Activated T-helper 1 cell treated with anti-CD3 and anti-CD28 coated beads, Interleukin-2, amount 50 U/mL, for 16 hours (primary cell): ENCODE measurements at places on chromosomes 2 and 18.

GRCh38 chr2:9638532-9638931 is 7.7 kb upstream of the YWHAQ start:
- DNase-seq, result no peak

DNA sequence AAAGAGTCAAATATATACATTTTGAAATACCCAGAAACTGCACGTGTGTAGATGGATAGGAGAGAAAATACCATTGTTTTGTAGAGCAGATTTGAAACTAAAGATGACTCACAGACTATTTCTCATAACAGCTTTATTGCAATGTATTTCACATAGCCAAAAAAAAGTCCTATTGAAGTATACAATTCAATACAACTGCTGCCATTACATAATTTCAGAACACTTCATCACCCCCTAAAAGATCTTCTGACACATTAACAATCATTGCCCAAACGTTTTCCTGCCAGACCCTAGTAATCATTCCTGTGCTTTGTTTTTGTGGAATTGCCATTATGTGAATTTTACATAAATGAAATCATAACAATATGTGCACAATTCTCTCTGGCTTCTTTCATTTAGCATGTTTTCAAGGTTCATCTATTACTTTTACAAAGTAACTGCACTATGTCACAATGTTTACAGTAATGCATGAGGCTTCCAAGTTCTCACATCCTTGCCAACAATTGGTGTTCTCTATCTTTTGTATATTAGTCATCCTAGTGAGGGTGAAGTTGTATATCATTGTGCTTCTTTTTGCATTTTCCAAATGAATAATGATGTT is 378.6 kb upstream of the CWC22 start:
- no peak for DNase-seq

GRCh38 chr2:18651842-18652774 is 62.7 kb upstream of the NT5C1B start:
- no peak for DNase-seq

DNA sequence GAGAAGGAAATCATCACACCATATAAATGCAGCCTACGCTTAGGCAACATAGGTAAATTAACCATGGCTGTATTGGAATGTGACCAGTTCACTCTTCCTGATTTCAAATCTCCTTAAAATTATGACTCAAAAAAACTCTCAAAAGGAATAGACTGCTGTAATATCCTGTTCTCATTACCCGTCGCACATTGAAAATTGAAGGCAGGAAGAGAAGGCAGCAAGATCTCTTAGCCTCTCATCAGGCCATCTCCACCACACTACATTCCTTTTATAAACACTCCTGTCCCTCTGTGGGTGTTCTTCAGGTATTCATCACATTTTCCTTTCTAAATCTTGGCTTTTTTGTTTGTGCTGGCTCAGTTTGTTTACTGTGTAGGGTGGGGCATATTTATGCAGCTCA is 83.2 kb downstream of the PPP1R1C start:
- no peak for DNase-seq

GRCh38 chr2:218368621-218369153 is 12.0 kb downstream of the CATIP start:
- DNase-seq, result no peak

DNA sequence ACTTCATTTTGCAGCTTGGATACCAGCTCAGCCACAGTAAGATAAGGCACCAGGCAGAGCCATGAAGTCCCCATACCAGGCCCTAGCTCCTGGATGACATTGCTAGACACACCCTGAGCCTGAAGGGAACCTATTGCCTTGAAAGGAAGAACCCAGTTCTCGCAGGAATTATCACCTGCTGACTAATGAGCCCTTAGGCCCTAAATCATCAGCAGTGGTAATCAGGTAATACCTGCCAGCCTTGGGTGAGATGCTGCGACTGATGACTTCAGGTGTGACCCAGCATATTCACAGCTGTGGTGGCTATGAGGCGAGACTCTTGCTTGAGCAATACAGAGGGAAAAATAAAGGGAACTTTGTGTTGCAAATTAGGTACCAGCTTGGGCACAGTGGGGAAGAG is 24.9 kb downstream of the CLK1 start:
- no peak for DNase-seq

DNA sequence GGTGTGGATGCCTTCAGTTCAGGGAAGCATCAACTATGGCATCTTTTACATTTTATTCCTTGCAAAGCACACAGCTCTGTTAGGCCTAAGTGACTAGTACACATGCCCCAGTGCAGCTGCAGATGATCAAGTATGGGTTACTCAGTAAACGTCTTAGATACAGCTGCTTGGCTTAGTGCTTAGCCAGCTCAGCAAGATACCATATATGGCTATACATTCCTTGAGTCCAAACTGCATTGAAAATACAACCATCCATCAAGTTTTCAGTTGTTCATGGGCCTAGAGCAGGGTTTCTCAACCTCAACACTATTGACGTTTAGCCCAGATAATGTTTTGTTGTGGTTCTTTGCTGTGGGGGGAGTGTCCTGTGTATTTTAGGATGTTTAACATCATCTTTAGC is 769.9 kb downstream of the TSN start:
- no peak for DNase-seq

- DNase-seq, result no peak
Measured at GRCh38 chr18:79544386-79544963, 135.1 kb upstream of the CTDP1 start.

GRCh38 chr2:71347517-71347916 is 15.9 kb downstream of the ZNF638 start:
- no peak for DNase-seq

DNA sequence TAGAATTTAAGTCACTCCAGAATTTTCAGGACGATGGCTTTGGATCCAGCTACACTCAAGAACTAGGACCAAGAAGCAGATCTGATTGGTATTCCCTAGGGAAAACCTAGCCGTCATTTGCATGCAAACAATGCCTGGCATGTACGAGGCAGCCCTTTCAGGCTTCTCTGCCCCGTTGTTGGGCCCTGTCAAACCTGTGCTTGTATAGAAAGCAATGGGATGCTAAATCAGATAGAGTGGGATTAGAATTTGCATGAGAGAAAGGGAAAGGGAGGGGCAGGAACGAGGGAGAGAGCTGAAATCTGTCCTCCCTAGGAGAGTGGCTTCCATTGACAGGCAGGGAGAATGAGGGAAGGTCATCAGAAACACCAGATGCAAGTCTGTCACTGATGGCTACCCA is 28.6 kb downstream of the ARID5A start:
- DNase-seq, result no peak

- DNase-seq, result no peak
Measured at GRCh38 chr2:41204315-41204714, 752.4 kb upstream of the SLC8A1 start.

DNA sequence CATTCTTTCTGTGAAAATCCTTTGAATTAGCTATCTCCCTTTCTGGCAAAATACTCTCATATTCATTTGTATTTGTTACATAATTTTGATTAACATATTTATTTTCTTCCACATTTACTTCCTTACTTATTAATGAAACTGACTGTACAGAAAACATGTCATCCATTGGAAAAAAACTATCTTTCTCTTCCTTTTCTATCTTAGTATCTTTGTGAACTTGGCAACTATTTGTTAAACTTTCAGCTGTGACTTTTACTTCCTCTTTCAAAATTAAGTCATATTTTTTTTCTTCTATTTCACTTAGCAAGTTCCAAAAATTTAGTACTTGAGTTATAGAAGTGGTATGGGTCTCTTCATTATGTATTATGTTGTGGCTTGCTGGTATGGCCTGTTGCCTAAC is 2.6 kb downstream of the RAD51AP2 start:
- no peak for DNase-seq

GRCh38 chr2:44999540-44999939 is 9.7 kb downstream of the SIX2 start:
- no peak for DNase-seq

GRCh38 chr2:212066546-212066945 is 472.1 kb downstream of the ERBB4 start:
- no peak for DNase-seq
